Kidney (tissue), 22 donors: ENCODE measurements at places on chromosomes 2 and 18. TPM values are rescaled to one million over a fixed set of nuclear protein-coding genes. Genes with fewer than 3 reads are reported as not detected.

Gene PID1
- total RNA-seq = 9.4 TPM

DNA sequence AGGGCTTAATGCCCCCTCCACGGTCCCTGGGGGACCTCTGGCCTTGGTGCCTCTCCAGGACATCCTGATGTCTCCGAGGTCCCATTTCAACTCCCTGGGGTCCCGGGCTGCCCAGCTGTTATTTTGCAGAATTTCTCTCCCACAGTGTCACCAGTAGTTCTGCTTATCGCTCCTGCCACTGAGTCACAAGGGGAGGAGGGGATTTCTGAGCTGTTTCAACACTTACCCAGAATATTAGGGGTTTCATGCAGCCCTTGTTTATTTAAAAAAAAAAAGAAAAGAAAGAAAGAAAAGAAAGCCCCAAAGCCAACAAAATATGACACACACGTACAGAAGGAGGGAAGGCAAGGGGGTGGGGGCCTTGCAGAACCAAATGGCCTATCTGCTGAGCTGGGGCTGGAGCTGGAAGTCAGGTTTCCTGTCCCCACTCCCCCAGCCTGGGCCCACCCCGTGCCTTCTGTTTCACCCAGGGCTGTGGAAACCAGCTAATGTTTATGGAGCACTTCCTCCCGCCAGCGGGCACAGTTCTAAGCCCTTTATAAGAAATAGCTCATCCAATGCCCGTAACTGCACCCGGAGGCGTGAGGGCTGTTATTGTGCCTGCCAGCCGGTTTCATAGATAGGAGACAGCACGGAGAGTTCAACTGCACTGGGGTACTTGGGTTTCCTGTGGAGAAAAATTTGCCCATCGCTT, 8.4 kb upstream of the ARID5A start:
- DNase-seq = no peak

- DNase-seq = no peak
These were observed 8.0 kb upstream of the ANO7 start for GRCh38 chr2:241180495-241180894.

Gene BOLL
- total RNA-seq = not detected

DNA sequence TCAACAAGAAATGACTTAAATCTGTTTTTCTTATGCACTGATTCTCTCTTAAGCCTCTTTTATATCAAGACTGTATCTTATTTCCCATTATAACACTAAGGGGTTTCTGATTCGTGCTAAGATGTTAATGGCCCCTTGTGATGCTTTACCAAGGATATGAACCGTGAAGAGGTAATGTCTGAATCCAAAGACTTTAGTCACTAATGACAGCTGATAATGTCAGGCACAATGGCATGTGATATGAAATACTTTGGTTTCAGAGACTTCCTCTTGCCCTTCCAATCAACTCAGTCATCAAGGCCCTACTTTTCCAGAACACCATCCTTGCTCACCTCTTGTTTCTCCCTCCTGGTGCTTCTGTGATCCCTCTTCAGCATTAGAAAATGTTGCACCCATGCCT, 262.8 kb downstream of the KCNE4 start:
- no peak for DNase-seq

Gene SP140L
- total RNA-seq = 23.8 TPM
